Brain (organoid and tissue), 16 donors: ENCODE measurements at places on chromosomes 2 and 18. TPM values are rescaled to one million over a fixed set of nuclear protein-coding genes. Genes with fewer than 3 reads are reported as not detected.

RESP18 gene
- not detected for polyA plus RNA-seq

LINC00305 gene
- polyA plus RNA-seq, result not detected

RTP5 gene
- polyA plus RNA-seq, result 5.2 TPM

PPP1R1C gene
- 7.2 TPM for polyA plus RNA-seq

NMUR1 gene
- polyA plus RNA-seq, result 0.24 TPM

NR4A2 gene
- 4.3 TPM for polyA plus RNA-seq

GATA6 gene
- not detected for polyA plus RNA-seq

KCNJ3 gene
- 3.1 TPM for polyA plus RNA-seq

ZNF638 gene
- 21.6 TPM for polyA plus RNA-seq

MRO gene
- 7.2 TPM for polyA plus RNA-seq

IL1F10 gene
- polyA plus RNA-seq, result not detected

CYTIP gene
- 0.76 TPM for polyA plus RNA-seq

APLF gene
- 0.24 TPM for polyA plus RNA-seq
